ENCODE measurements at places on chromosomes 13 and 19.

GRCh38 chr19:33048806-33049676 is 15.6 kb downstream of the RHPN2 start:
- no peak for DNase-seq

DNA sequence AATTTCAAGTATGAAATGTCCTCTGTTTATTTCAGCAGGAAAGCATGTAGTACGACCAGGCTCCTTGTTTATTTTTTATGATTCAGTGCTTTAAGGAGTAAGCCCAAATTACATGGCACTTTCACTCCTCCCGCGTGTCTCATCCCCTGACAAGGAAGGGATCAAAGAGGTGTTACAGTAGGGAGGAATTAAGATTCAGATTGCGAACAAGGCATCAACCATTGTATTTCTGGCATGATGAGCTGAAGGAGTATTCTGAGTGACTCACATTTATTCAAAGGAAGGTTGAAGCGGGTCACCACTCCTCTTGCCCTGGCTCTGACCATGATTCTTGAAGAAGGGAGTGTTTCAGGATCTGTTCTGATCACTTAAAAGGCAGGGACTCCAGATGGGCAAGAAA is 46.1 kb upstream of the CNMD start:
- no peak for DNase-seq

DNA sequence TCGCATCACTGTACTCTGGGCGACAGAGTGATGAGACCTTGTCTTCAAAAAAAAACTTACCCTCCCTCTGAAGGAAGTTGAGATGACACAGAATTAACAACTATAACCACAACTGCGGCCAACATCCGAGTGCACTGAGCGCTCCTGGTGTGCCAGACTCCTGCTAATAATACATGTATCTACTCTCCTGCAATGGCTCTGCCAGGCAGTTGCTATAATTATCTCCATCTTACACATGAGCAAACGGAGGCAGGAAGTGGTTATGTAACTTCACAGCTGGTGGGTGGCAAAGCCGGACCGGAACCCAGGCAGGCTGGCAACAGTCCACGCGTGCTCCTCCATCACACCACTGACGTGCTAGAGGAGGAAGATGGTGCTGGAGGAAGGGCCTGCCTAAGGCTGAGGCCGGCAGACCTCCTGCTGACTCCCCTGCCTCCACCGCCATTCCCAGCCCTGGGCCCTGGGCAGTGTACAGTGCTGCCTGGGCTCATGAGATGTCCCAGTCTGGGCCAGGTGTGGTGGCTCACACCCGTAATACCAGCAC is 12.6 kb downstream of the XRCC1 start:
- DNase-seq: peak; percentile 57

DNA sequence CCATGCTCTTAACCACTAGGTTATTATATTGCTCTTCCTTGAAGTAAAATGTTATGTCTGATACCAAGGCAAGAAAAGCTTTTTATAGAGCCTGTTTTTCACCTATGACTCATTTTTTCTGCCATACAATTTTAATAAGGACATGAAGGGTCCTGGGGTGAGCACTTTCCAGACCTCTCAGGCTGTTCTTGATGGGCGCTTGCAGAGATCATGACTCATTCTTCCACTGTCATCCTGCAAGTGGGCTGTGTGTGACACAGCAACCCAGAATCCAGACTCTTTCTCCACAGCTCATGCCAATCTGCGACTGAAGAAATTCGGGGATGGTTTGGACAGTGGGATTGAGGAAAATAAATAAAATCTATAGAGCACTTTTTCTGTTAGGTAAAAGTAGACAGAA is 506.7 kb upstream of the NBEA start:
- no peak for DNase-seq

DNA sequence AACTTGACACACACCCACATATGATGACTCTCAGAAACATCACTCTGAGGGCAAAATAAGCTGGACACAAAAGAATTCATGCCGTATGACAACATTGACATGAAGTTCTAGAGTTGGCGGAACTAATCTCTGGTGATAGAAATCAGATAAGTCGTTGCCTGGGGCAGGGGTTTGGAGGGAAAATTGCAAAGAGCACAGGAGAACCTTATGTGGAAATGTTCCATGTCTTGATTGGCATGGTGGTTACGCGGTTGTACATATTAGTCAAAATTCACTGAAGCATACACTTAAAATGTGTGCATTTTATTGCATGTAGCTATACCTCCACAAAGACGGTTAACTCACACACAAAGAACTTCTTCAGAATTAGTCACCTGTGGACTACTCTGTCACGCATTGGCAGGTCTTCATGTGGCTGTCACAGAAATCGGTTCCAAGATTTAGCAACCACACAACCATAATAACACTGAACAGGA is 137.8 kb upstream of the GJB6 start:
- DNase-seq: no peak

GRCh38 chr13:97781891-97782305 is 171.6 kb upstream of the IPO5 start:
- no peak for DNase-seq

DNA sequence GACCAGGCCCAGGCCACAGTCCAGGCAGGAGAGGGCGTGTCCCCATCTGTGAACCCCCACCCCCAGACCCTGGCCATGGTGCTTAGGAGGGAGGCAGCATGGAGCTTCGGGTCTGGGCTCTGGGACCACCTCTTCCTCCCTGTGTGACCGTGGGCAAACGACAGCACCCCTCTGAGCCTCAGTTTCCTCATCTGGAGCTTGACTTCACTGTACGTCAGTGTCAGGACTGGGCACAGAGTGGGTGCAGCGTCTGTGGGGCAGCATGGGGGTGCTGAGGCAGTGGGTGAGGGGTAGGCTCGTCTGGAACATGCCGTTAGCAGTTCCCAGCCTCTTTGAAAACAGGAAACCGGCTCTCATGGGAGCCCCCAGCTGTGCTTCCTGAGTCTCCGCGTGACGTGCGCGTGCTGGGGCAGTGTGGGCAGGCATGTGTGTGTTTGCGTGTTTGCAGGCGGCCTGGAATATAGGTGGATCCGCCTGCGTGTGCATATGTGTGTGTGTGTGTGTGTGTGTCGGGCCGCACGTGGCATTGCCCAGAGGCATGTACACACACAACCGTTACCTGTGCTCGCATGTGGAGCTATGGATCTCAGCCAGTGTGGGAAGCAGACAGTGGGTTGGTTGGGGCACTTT is 15.8 kb downstream of the ARRDC2 start:
- no peak for DNase-seq

GRCh38 chr13:51647067-51647466 is 62.8 kb downstream of the WDFY2 start:
- no peak for DNase-seq

GRCh38 chr13:21176982-21177284 is 475 bp downstream of the MRPL57 start:
- DNase-seq: no peak

GRCh38 chr13:28583651-28584091 is 75.3 kb upstream of the POMP start:
- DNase-seq: no peak

DNA sequence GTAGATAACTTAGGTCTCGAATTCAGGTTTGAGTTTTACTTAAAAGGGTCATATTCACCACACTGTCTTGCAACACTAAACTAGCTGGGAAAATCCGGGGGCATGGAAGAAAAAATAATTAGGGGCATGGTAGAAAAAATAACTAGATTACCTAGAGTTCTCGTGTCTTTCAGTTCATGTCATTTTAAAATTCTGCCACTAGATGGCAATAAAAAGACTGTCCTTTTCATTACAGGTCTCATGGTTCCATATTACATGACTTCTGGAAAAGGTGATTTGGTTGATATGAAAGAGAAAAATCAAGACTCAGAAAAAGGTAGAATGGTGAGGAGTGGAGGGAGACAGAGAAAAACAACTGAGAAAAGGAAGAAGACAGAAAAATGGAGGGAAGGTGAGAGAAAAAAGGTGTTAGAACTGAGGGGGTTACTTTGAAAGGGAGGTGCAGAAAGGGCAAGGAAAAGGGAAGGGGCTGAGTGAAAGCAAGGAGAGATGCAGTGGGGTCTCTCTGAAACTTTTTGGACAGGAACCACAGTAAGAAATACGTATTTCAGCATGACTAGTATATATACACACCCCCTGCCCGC is 299.0 kb downstream of the KLF12 start:
- no peak for DNase-seq

GRCh38 chr19:32206065-32206464 is 139.3 kb upstream of the ZNF507 start:
- no peak for DNase-seq

GRCh38 chr13:20927596-20928257 is 25.2 kb upstream of the XPO4 start:
- no peak for DNase-seq

DNA sequence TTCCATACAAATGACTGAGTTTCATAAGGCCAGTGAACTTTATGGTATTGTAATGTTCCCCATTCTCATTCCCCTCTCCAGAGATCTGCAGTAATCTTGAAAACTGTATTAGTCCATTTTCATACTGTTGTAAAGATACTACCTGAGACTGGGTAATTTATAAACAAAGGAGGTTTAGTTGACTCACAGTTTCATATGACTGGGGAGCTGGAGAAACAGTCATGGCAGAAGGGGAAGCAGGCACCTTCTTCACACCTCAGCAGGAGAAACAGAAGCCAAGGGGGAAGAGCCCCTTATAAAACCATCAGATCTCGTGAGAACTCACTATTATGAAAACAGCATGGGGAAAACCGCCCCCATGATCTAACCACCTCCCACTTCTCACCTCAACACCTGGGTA is 318.7 kb upstream of the KLF12 start:
- DNase-seq: no peak

- no peak for DNase-seq
These were observed 43.2 kb downstream of the ZNF331 start for GRCh38 chr19:53580871-53581835.

- no peak for DNase-seq
These were observed 399.2 kb downstream of the MYO16 start for GRCh38 chr13:109028624-109029023.

DNA sequence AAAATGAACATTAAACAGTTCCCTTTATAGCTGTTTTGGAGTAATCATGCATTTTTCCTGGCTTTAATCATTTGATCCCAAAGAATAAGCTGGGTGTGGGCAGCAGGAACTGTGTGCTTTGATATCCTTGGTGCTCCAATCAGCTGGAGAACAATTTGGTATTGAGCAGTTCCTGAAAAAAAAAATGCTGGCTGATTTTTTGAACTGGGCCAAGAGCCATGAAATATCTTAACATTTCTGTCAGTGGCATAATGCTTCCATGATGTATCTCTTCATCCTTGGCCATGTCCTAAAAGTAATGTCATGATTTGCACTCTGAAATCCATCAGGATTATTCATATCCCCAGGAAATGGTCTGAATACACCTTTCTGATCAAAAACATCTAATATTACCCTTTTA is 134.7 kb downstream of the LHFPL6 start:
- DNase-seq: no peak

DNA sequence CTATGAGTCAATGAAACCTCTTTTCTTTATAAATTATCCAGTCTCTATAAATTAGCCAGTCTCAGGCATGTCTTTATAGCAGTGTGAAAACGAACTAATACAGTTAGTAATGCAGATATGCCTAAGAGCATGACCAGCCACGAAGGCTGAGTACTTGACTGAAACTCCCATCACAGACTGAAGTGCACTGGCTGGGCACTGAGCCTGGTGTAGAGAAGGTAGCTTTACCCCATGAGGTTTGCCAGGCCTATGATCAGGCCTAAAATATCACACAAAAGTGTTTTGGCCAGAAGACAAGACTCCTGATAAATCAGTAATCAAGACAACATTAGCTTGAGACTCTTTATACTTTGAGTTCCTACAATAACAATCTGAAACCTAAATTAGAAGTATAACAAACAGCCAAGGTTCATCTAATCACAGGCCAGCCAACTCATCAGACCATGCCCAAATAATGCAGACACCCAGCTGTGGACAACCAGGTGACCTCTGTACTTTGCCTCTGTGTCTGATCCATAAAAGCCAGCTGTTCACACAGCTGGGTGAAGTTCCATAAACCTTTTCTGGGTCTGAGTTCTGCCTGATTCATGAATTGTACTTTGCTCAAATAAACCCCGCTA is 771.8 kb upstream of the SLITRK1 start:
- no peak for DNase-seq

DNA sequence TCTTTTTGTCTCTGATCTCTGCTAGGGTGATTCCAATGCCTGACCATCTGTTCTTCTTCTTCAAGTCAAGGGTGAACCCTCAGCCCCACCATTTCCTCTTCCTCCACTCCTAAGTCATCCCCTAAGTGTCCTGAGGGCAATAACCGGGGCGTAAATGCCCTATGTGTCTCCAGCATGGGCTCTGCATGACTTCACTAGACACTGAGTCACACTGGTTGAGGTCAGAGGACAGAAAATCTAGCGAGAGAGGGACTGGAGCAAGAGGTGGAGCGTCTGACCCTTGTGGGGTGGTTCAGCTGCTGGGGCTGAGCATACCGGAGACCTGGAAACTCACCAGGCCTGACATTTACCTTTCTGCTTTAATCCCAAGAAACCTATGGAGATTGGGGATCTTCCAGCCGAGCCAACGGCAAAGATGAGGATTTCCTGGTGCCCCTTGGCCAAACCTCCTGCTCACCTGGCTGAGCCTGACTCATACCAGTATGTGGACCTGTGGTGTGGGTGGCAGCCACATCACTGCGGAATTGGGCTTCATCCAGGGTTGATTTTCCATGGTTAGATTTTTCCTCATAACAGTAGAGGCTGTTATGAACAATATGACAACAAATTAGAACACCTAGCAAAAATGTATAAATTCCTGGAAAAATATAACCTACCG is 26.9 kb downstream of the SCGB2B2 start:
- no peak for DNase-seq

DNA sequence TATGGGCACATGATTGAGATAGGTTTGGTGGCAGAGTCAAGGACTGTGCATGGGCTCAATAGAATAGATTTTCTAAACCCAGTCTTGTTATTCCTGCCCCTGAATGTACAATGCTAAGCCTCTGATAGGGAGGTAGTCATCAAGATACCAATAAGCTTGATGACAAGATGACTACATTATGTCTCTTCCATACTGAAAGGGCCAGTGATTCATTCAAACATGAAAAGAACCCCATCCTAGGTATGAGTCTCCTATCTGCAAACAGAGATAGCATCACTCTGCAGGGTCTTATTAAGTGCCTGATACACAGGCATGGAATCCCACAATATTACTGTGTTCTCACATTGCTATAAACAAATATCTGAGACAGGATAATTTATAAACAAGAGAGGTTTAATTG is 40.3 kb upstream of the UFM1 start:
- DNase-seq: no peak

- DNase-seq: no peak
These were observed 150.9 kb downstream of the SPRY2 start for GRCh38 chr13:80189889-80190597.

GRCh38 chr13:29081036-29081435 is 260.9 kb downstream of the MTUS2 start:
- DNase-seq: no peak

- no peak for DNase-seq
These were observed 74.8 kb upstream of the XPO4 start for GRCh38 chr13:20977394-20977793.

GRCh38 chr13:42181381-42181953 is 90.5 kb upstream of the AKAP11 start:
- DNase-seq: no peak

DNA sequence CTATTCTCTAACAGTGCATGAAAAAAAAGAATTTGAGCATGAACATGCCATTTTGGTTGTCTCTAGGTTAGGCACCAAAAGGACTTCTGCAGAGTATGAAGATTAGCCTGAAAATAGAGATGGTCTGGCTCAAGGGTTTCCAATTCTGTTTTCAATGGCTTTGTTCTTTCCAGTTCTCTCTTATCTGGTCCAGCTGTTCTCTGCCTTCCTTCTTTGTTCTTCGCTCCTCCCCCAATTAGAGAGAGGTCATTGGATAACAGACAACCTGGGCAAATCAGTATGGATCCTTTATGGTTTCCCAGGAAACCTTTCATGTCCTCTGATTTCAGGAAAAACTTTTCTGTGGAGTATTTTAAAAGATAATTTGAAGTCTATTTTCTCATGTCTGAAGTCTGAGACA is 623.4 kb downstream of the PCDH17 start:
- no peak for DNase-seq
